Fibroblast of lung (primary cell): ENCODE measurements at places on chromosomes 11 and 22. TPM values are rescaled to one million over a fixed set of nuclear protein-coding genes. Genes with fewer than 3 reads are reported as not detected.

OR56A1 gene
- total RNA-seq: not detected in 2 replicates

CDC45 gene
- total RNA-seq: 1.0 and 3.8 TPM in 2 replicates

DNA sequence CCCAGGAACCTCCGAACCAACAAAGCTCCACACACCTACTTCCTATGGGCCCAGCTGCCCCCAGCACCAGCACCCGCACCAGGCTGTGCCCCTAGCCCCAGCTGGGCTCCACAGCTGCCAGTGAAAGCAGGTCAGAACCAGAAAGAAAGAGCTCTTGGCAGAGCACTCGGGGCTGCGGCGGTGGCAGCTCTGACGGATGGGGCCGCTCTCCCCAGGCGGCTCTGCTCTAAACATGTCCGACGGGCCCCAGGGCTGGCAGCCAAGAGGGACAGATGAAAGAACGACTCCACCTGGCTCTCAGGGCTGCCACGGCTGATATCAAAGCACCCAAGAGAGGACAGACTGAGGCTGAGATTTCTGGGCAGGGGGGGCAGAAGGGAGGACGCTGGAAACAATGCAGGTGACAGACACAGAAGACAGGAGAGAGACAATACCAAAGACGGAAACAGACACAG is 25.7 kb downstream of the LRFN4 start:
- H3K4me1 ChIP-seq: peaks cover 17% of the 10 kb centered on the region
- H3K27ac ChIP-seq: no peak overlapping the region
- DNase-seq: no peak
- H3K36me3 ChIP-seq: no peaks in the 10 kb centered on the region

- H3K4me1 ChIP-seq: no peaks in the 10 kb centered on the region
- no peak overlapping the region for H3K27ac ChIP-seq
- H3K4me3 ChIP-seq: no peak overlapping the region
Measured at GRCh38 chr11:131297441-131297840, 73.0 kb upstream of the NTM start.

DNA sequence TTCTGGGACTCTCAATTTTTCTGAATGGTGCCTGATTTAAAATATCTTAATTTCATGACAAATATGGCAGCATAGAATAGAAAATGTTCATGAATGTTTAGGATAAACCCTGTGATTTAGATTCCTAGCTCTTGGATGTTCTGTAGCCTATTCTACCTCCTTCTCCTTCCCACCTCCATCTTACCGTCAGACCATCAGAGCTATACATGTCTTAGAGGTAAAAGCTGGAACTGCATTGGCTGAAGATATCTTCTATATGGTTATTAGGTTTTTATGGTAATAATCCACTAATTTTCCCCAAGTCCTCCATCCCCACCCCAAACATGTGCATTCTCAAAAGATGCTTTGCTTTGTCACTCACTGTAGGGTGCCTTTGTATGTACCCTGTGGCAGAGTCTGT is 46.9 kb upstream of the CSTF3 start:
- no peaks in the 10 kb centered on the region for H3K27me3 ChIP-seq
- no peak for DNase-seq
- no peak overlapping the region for H3K27ac ChIP-seq
- no peak overlapping the region for H3K4me3 ChIP-seq
- no peaks in the 10 kb centered on the region for H3K4me1 ChIP-seq
- H3K36me3 ChIP-seq: no peaks in the 10 kb centered on the region

- H3K27ac ChIP-seq: no peak overlapping the region
- no peak for DNase-seq
- peaks cover 6% of the 10 kb centered on the region for H3K27me3 ChIP-seq
- H3K36me3 ChIP-seq: no peaks in the 10 kb centered on the region
- no peak overlapping the region for H3K4me3 ChIP-seq
Measured at GRCh38 chr11:3230636-3231549, 1.3 kb downstream of the MRGPRE start.

DNA sequence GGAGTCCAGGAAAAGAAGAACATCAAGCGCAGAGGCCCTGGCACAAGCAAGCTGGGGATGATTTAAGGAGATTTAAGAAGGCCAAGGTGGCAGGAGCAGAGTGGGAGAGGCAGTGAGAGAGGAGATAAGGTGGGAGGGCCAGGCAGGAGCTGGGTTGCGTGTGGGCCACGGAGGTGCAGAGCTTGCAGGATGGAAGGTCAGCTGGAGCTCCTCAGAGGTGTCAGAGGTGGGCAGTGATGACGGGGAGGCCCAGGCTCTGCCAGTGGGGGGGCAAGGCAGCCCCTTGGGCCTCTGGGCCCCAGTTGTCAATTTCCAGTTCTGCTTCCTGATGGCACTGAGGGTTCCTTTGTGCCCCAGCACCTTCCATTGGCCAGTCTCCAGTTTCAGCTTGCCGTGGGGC is 6.5 kb downstream of the FRMD8 start:
- no peaks in the 10 kb centered on the region for H3K27me3 ChIP-seq
- H3K36me3 ChIP-seq: peaks cover 33% of the 10 kb centered on the region
- H3K4me1 ChIP-seq: peaks cover 22% of the 10 kb centered on the region
- no peak overlapping the region for H3K4me3 ChIP-seq
